ENCODE measurements at places on chromosomes 5 and 9.

GRCh38 chr5:65013166-65013565, 244.4 kb downstream of the CWC27 start:
- peak; percentile 26 for DNase-seq

DNA sequence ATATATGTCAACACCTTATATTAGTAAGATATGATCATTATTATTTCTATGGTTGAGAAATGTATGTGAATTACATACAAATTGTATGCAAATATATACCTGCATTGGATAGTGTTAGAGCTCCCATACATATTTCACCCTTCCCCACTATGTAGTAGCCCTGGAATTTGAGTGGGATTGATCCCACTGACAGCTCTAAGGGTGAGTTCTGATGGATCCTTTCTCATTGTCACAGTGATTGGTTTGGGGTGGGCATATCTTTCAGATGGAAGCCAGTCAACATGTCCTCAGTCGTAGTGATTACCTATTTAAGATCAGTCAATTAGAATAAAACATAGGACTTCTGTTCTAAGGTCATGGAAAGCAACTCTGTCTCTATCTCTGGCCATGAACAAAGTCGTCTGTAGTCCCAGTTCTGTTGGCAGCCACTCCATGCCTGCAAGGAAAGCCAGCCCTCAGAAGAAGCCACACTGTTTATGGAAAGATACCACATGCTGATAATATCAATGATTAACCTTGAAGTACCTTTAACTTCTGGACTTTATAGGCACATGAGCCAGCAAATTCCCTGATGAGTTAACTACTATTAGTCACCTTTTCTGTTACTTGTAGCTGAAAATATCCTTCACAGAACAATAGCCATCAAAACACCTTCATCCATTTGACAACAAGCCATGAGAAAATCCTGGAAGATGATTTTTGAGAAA, 5.1 kb upstream of the CCDC192 start:
- DNase-seq = peak; percentile 40

DNA sequence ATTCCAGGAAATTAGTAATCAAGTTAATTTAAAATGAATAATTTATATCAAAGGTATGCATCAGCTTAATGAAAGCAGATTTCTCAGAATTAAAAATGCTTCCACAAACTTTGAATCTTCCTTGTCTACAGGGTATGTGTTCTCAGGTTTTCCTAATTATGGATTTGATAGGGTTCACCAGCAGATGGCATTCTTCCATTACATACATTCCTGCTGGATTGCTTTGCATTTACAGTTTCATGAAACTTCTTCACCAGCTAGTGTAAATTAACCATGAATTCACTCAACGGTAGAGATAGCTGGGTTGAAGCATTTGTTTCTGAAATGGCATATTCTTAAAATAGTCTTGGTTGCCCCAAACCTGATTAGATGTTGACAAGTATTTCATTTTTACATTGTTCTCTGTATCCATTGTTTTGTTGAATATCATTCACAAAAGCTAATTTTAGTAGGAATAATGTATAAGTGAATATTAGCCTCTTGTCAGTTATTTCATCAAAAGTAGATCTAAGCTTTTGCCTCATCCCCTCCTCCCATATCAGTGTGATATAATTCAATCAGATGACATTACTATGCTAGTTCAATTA, 68.7 kb upstream of the WDR41 start:
- peak; percentile 5 for DNase-seq

DNA sequence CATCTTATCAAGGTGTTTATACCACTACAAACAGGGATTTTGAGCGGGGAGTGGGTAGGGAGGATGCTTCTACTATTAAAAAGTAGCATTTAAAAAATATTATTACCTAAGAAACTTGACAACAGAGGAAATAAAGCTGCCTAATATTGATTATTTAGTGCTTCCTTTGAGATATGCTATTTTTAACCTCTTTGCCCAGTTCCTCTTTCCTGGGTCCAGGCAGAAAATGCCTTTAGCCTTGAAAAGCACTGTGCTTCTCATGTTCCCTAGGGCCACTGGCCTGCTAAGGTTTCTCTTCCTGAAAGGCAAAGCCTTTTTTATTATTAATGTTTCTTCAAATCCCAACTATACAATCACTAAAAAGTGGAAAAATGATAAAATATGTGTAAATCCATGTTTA, 217.2 kb upstream of the HAPLN1 start:
- no peak for DNase-seq

GRCh38 chr5:135203593-135204036, 169.6 kb upstream of the PITX1 start:
- DNase-seq = no peak

DNA sequence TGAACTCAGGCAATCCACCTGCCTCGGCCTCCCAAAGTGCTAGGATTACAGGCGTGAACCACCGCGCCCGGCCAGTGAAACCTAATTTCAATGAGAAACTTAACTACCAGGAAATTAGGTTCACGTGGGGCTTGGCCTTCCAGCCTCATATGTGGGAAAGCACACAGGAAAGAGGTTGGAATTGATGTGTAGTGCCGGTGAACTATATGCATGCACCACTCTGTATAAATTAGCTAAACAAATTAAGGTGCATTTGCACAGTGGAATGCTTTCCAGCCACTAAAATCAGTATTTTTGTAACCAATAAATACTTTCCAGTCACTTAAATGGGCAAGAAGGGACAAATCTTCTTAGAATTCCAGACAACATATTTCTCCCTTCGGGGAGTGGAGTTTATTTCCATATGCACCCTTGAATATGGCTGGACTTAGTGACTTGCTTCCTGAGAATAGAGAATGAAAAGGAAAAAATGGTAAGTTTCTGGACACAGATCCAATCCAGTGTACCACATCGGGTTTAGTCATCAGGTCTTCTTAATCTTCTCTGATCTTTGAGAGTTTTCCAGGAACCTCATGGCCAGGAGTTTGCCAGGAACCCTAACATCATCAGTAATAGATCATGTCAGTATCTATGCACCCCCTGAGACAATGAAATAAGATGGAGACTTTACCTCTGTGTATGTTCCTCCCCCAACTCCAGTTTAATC, 24.9 kb downstream of the ATOX1 start:
- DNase-seq = no peak

DNA sequence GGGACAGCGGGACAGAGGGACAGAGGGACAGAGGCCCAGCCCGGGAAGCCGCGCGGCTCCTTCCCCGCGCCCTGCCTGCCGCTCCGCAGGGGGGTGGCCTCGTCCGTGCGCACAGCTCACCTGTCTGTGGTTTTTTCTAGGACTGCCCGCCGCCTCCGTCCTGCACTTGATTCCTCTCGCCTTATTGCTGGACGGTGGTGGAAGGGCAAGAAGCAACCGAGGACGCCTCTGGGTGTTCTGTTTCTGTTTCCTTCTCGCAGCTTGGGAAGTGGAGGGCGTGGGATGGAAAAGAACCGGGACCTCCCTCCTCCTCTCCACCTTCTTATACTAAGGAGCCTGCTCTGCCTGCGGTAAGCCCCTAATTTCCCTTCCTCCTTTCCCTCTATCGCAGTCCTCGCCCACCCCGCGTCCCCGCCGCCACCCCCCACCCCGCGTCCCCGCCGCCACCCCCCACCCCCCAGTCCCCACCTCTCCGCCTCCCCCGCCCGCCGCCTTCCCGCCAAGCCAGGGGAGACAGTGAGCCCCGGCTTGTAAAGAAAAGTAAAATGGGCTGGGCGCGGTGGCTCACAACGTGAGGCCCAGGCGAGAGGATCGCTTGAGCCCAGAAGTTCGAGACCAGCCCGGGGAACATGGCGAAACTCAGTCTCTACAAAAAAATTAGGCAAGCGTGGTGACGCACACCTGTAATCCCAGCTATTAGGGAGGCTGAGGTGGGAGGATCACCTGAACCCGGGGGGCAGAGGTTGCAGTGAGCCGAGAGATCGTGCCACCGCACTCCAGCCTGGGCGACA, 9.6 kb upstream of the FLT4 start:
- no peak for DNase-seq

DNA sequence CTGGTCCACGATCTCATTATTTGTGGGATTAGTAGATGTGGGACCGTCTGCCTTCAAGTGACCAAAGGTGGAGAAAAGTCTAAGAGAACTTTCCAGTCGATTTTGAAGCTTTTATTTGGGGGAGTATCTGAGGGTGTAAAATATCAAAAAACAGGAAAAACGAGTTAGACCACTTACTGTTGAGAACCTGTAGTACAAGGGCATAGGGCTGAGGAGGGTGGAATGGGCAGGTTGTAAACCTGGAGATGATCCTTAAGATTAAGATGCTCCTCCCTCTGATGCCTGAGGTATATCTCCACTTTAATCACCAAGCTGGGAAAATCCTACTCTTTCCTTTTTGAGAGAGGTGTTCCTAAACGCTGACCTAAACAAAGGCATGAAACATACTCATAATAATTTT, 32.0 kb upstream of the GTF2H2C start:
- no peak for DNase-seq

- DNase-seq = peak; percentile 78
These were observed 254.7 kb upstream of the TRPC7 start for GRCh38 chr5:136620016-136620419.

DNA sequence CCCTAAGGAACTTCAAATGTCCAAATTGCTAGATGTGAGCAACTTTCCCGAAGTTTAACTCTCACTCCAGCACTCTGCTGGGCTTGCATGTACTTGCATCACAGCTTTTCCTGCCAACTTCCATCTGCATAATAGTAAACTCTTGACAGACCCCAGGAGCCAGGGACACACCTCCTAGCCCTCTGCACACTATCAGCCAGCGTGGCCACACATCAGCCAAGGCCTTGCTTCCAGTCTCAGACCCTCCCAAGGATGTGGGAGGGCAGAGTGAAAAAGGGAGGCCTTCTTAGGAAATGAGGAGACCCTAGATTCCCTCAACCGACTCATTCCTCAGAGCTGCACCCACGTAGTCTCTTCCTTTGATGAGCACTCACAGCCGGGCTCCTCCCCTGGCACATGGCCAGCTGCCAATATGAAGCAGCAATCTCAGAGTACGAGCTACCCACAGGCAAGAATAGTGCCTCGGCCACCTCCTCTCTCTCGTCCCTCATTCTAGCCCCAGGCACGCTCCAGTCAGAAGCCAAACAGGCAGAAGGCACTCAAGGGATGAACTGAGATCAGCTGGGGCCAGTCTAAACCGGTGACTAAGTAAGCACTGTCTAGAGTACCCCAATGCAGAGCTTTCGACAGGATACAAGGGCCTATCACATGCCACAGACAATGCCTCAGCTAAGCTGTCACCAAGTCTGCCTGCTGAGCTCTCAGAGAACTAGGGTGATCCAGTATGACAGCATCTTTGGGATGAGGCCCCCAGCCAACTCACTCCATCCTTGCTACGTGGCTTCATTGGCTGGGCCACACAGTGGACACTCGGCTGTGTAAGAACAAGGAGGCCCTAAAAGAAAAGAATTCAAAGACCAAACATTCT, 2.3 kb downstream of the P4HA2 start:
- peak; percentile 99 for DNase-seq

GRCh38 chr5:180103487-180104167, 32.1 kb upstream of the RNF130 start:
- no peak for DNase-seq

Data from NCI-H226 (cell line).